ENCODE measurements at places on chromosomes 12 and 14. TPM values are rescaled to one million over a fixed set of nuclear protein-coding genes. Genes with fewer than 3 reads are reported as not detected.

- DNase-seq = no peak
- no peaks in the 10 kb centered on the region for H3K4me1 ChIP-seq
- no peaks in the 10 kb centered on the region for H3K36me3 ChIP-seq
- no peak overlapping the region for H3K4me3 ChIP-seq
- H3K27ac ChIP-seq = no peak overlapping the region
Observed at GRCh38 chr12:16076557-16076956, 165.4 kb downstream of the DERA start.

GRCh38 chr12:91040096-91040755 lies 17.6 kb downstream of the KERA start:
- H3K36me3 ChIP-seq = no peaks in the 10 kb centered on the region
- DNase-seq = no peak
- H3K4me1 ChIP-seq = no peaks in the 10 kb centered on the region
- H3K4me3 ChIP-seq = no peak overlapping the region
- no peaks in the 10 kb centered on the region for H3K27me3 ChIP-seq
- H3K27ac ChIP-seq = no peak overlapping the region

Gene KERA
- not detected for total RNA-seq

GRCh38 chr14:90700933-90701776 lies 115.1 kb downstream of the TTC7B start:
- no peak overlapping the region for H3K4me3 ChIP-seq
- H3K4me1 ChIP-seq = no peaks in the 10 kb centered on the region
- H3K27me3 ChIP-seq = no peaks in the 10 kb centered on the region
- no peaks in the 10 kb centered on the region for H3K36me3 ChIP-seq
- no peak for DNase-seq

Gene SLC5A8
- total RNA-seq = not detected

DNA sequence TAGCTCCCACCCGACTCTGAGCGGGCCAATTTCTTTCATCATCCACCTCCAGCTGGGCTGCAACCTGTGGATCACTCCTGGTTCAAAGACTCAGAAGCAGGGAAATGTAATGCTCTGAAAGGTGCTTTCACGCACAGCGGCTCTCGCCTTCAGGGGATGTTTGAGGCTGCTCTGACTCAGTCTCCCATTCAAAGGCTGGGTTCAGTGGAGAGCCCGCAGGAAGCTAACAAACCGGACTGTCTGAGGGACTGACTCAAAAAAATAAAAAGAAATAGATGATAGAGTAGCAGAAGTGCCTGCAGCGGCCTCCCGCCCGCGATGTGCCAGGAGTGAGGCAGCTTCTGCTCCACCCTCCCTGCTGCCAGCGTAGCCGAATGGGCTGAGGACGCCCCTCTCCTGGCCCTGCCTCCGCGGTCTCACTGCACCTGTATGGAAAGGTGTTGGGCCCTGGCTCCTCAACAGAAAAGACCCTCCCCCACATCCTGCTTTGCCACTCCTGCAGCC lies 98.0 kb downstream of the GCH1 start:
- no peaks in the 10 kb centered on the region for H3K27me3 ChIP-seq
- DNase-seq = no peak
- no peaks in the 10 kb centered on the region for H3K4me1 ChIP-seq

Gene CCNK
- 74.6 TPM for total RNA-seq

DNA sequence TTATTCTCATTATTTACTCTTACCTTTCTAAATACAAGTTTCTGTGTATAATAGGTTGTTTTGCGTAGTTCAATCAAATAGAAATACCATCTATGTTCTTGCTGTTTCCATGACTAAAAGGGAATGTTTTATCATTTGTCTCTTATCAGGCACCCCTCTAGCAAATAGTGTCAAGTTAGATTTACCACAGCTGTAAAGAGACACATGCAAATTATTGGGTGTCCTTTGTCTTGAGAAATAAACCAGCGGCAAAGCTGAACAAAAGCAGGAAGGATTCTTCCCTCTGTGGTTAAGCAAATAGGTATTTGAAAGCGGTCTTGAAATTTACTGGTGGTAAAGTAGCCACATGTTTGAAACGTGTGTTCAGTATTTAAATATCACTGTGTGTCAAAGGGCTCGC lies 405.9 kb downstream of the TMTC2 start:
- DNase-seq = no peak
- no peak overlapping the region for H3K4me3 ChIP-seq
- no peak overlapping the region for H3K27ac ChIP-seq
- H3K27me3 ChIP-seq = no peaks in the 10 kb centered on the region

GRCh38 chr12:32893458-32893857 lies 3.1 kb downstream of the PKP2 start:
- no peaks in the 10 kb centered on the region for H3K36me3 ChIP-seq
- H3K4me3 ChIP-seq = no peak overlapping the region
- H3K4me1 ChIP-seq = no peaks in the 10 kb centered on the region
- DNase-seq = no peak
- H3K27me3 ChIP-seq = peaks cover 20% of the 10 kb centered on the region
- H3K27ac ChIP-seq = no peak overlapping the region

Gene ANP32D
- total RNA-seq = not detected

Gene MUCL1
- total RNA-seq = not detected

Gene BBS10
- 5.2 TPM for total RNA-seq

DNA sequence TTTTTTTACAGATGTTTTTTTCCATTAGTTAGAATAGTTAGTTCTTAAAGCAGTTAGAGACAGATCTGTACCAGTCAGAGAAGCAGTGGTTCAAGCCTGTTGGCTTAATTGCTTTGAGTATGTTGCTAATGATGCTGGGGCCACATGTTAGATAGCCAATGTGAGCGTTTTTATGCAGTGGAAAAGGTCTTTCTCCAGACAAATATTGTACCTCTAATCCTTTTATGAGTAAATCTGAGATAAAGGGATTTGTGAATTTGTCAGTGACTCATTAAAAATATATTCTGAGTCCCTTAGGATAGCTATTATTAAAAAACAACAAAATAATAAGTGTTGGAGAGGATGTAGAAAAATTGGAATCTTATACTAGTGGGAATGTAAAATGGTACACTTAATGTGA lies 154.2 kb downstream of the MSRB3 start:
- no peaks in the 10 kb centered on the region for H3K36me3 ChIP-seq
- H3K27ac ChIP-seq = no peak overlapping the region
- no peaks in the 10 kb centered on the region for H3K4me1 ChIP-seq
- DNase-seq = no peak
- no peak overlapping the region for H3K4me3 ChIP-seq

Gene PPP1R1A
- not detected for total RNA-seq

Gene SLIRP
- 198 TPM for total RNA-seq

DNA sequence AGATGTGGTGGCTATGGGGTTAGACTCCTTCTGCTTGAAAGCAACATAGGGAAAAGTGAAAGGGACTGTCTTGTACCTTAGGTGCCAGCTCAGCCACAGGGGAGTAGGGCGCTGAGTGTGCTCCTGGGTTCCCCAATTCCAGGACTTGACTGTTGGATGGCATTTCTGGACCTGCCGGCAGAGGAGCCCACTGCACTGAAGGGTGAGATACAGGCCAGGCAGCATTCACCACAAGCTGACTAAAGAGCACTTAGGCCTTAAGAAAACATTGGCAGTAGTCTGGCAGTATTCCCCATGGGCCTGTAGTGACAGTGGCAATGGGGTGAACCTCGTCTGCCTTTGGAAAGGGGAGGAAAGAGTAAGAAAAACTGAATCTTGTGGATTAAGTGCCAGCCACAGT lies 67.1 kb upstream of the TMTC2 start:
- no peak overlapping the region for H3K27ac ChIP-seq
- no peak overlapping the region for H3K4me3 ChIP-seq
- no peaks in the 10 kb centered on the region for H3K4me1 ChIP-seq
- no peak for DNase-seq

DNA sequence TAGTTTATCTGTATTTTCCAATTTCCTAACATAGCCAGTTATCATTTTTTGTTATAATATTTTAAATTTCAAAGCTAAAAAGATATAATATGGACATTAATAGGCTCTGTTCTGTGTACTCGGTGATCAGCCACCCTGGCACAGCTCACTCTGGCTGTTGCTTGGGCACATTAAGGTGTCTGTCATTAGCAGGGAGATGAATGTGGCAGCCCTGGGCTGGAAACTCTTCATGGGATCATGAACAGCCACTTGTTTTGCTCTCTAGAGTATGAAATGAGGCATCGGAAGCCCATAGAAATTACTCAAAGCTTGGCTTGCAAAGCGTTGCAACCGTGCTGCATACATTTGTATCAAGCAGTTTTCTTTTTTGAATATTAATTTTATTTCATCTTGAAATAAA lies 233.2 kb downstream of the DACT1 start:
- H3K27me3 ChIP-seq = no peaks in the 10 kb centered on the region
- no peaks in the 10 kb centered on the region for H3K4me1 ChIP-seq
- H3K4me3 ChIP-seq = no peak overlapping the region
- H3K27ac ChIP-seq = no peak overlapping the region

- 0 out of 2 replicates have a peak overlapping the region, but pooled peaks have one; percentile 50 for H3K27ac ChIP-seq
- DNase-seq = no peak
- no peaks in the 10 kb centered on the region for H3K27me3 ChIP-seq
- H3K4me1 ChIP-seq = no peaks in the 10 kb centered on the region
- H3K4me3 ChIP-seq = peak overlapping the region; percentile 91
- no peaks in the 10 kb centered on the region for H3K36me3 ChIP-seq
Observed at GRCh38 chr14:31419179-31419966, 977 bp downstream of the HEATR5A start.

DNA sequence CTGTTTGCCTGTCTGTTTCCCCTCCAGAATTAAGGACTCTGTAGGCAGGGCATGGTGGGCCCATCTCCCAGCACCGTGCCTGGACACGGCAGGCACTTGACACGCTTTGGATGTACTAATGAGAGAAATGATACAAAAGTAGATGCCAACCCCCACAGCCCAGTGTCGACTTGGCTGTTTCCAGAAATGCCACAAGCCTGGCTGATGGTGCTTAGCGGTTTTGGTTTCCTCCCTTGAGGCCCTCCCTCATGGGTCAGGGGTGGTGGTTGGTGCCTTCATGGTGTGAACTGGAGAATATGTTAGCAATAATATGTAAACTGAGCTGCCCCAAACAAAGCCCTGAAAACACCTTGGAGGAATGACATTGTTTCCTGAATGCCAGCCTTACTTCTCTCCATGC lies 55.5 kb upstream of the ESRRB start:
- H3K27me3 ChIP-seq = no peaks in the 10 kb centered on the region
- H3K27ac ChIP-seq = no peak overlapping the region
- peak; percentile 9 for DNase-seq
- H3K4me3 ChIP-seq = no peak overlapping the region

GRCh38 chr12:121131941-121132341 lies 735 bp upstream of the P2RX7 start:
- peaks cover 28% of the 10 kb centered on the region for H3K4me1 ChIP-seq
- no peak overlapping the region for H3K4me3 ChIP-seq
- H3K36me3 ChIP-seq = no peaks in the 10 kb centered on the region
- no peaks in the 10 kb centered on the region for H3K27me3 ChIP-seq
- H3K27ac ChIP-seq = no peak overlapping the region
- no peak for DNase-seq

DNA sequence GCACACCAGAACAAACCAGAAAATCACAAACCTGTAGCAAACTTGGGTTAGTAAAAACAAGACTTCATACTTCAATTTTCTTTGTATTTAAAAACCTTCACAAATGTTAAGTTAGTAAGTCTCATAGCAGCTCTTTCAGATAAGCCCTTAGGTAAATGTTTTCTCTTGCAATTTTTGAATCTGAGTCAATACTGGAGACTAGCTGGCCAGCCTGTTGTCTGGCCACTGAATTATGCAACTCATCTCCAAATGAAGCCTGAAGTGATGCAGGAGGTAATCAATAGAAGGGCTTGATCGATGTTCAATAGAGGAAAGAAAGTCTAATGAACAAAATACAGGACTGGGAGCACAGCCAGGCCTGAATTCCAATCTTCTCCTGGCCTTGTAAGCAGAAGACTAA lies 465.2 kb downstream of the LRIG3 start:
- H3K27me3 ChIP-seq = no peaks in the 10 kb centered on the region
- no peaks in the 10 kb centered on the region for H3K4me1 ChIP-seq
- no peak overlapping the region for H3K27ac ChIP-seq
- DNase-seq = no peak

DNA sequence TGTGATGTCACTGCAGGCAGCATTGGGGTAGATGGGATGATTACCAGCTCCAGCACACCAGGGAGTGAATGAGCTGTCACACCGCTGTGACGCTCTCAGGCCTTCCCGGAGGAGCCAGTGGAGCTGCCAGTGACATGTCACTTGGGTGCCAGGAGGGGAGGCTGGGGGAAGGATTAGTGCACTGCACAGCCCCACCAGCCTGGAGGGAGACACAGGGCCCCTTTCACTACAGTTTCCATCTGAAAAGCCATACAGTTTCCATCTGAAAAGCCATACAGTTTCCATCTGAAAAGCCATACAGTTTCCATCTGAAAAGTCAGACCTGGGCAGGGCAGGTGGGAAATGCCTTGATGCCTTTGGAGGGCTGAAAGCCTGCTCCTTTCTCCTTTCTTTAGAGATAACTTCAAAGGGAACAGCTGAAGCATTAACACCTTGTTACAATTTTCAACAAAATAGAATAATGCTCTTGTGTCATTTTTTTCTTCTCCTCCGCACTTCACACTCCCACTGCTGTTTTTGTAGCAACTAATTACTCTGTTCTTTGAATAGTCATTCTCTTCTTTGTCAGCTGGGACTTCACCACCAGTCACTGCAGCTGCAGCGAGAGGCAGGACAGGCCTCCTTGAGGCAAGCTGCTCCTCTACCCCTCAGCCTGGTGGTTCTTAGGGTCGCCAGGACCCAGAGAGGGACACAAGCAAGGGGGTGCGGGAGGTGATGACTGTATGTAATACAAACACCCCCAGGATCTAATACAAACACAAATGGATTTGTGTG lies 256.9 kb upstream of the RGS6 start:
- peaks cover 19% of the 10 kb centered on the region for H3K36me3 ChIP-seq
- H3K27me3 ChIP-seq = no peaks in the 10 kb centered on the region
- DNase-seq = no peak
- H3K4me1 ChIP-seq = peaks cover 6% of the 10 kb centered on the region
- no peak overlapping the region for H3K4me3 ChIP-seq

Gene TGM1
- total RNA-seq = 5.9 TPM

DNA sequence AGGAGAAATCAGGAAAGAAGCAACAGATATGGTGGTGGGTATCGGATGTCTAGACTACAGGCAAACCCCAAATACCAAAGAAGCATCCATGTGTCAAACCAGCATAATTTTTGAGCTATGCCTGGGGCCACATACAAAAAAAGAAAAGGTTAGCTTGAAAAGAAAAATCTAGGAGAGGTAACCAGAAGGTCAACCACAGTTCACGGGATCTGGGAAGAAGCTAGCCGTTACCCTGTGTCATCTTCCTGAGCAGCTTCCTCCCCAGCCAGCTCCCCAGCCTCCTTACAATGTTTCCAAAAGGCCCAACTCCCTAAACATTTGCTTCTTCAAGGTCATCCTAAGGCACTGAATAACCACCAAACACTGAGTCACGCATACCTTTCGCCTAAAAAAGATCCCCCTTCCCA lies 3.1 kb downstream of the SINHCAF start:
- H3K4me3 ChIP-seq = peak overlapping the region; percentile 92
- H3K4me1 ChIP-seq = peaks cover 11% of the 10 kb centered on the region
- no peaks in the 10 kb centered on the region for H3K27me3 ChIP-seq
- H3K27ac ChIP-seq = peak overlapping the region; percentile 95
- DNase-seq = no peak

GRCh38 chr14:70188322-70188658 lies 461 bp downstream of the SLC8A3 start:
- peaks cover 8% of the 10 kb centered on the region for H3K27me3 ChIP-seq
- no peak for DNase-seq
- H3K36me3 ChIP-seq = no peaks in the 10 kb centered on the region
- peak overlapping the region; percentile 61 for H3K4me3 ChIP-seq
- no peak overlapping the region for H3K27ac ChIP-seq

- peak overlapping the region; percentile 92 for H3K27ac ChIP-seq
- H3K4me1 ChIP-seq = no peaks in the 10 kb centered on the region
- DNase-seq = no peak
- H3K27me3 ChIP-seq = no peaks in the 10 kb centered on the region
Observed at GRCh38 chr12:45730084-45730347, 510 bp downstream of the ARID2 start.

- no peaks in the 10 kb centered on the region for H3K36me3 ChIP-seq
- no peak for DNase-seq
- no peaks in the 10 kb centered on the region for H3K27me3 ChIP-seq
- H3K4me1 ChIP-seq = peaks cover 3% of the 10 kb centered on the region
Observed at GRCh38 chr12:89494411-89495231, 30.0 kb downstream of the GALNT4 start.
